ELR (cell line): ENCODE measurements at places on chromosomes 5 and 9.
A peak's percentile ranks its signal among the peaks of the same experiment; 100 is the strongest.

DNA sequence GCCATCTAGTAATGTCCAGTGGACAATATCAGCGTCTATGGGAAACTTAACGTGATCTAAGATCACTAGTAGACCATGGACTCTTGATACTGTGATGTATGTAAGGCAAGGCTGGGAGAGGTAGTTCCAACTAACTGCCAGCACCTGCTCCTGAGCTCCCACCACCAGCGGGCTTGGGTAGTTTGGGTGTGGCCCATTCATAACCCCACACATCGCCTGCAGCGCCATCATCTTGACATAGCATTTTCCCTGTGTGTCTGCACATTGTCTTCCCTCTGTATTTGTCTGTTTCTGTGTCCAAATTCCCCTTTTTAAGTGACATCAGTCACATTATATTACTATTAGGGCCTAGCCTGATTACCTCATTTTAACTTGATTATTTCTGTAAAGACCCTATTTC is 28.1 kb upstream of the GSN start:
- no peak for DNase-seq

GRCh38 chr5:80168388-80169028 is 87.3 kb downstream of the SERINC5 start:
- DNase-seq = no peak

GRCh38 chr9:121505903-121506735 is 6.5 kb upstream of the GGTA1 start:
- DNase-seq = no peak

DNA sequence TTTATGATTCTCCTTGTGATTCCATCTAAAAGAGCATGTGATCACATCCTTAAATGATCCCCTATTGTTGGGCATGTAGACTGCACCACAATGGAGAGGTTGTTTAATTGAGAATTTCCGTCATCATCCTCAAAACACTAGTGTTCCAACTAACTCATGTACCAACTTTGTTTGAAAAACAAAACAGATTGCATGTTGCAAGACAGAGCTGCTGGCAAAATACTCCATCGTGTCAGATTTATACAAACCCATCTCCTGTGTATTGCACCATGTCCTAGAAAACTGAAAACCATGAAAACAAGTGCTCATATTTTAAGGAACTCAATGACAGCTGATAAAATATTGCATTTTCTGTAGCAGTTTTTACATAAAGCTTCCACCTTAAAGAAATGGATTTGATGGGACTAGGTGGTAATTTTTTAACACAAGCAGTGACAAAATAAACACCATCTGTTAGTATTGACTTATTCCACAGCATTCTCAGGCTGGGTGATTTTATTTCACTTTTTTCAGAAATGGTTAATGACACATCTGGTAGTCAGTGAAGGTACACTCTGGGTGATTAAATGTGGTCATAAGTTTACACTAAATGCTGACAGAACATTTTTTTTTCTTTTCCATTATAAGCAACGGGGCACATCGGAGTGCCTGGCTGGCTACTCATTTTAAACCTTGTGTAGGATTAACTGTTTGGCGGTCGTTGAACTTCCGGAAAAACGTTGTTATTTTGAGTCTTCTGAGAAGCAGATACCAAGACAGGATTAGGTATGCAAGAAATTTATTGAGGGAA is 602.9 kb upstream of the WWC1 start:
- DNase-seq = peak; percentile 27

DNA sequence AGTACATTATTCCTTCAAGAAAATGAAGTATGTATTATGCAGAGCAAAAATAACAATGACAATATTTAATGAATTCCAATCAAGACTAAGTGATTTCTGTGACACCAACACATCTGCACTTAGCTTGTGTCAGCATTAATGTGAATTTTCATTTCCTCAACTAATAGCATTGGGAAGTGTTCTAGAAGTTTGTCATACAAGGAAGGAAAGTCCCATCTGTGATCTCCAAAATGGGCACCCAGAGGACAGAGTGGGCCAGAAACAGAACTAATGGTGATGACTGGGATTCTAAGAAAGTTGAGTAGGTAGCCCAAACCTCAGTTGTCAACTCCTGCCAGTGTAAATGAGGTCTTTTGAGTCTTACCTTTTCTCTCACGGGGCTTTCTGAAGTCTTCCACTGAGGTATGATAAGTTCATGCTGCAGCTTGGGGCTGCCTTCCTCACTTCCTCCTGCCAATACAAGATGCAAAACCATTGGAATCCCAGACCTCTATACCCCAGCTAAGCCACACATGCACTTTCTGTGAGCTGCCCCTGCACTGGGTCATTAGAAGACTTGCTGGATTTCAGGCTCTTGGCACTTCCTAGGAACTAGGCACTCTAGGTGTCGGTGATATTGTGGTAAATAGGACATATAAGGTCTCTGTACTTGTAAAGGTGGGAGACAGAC is 4.9 kb downstream of the ADAM19 start:
- DNase-seq = no peak

- DNase-seq = no peak
Observed at GRCh38 chr5:176161431-176161830, 76.8 kb upstream of the SIMC1 start.

- no peak for DNase-seq
Observed at GRCh38 chr9:127662617-127663016, 44.2 kb upstream of the CFAP157 start.

GRCh38 chr5:94469894-94470329 is 148.5 kb downstream of the KIAA0825 start:
- peak; percentile 2 for DNase-seq

DNA sequence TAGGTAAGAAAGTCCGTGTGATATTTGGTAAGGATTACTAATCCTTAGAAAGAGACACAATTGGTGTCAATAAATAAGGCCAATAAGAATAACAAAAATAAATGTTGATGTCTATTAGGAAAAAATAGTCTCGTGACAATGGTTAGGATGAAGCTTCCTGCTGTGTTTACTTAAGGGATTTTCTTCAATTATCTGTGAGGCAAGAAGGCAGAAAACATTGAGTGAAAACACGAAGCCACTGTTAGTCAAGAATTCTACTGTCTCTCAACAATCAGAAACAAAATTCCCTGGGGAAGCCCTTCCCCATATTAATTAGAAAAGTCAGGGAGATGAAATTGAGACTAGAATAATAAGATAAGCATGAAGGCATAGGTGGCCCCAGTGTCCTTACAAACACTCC is 149.0 kb downstream of the SYK start:
- no peak for DNase-seq

DNA sequence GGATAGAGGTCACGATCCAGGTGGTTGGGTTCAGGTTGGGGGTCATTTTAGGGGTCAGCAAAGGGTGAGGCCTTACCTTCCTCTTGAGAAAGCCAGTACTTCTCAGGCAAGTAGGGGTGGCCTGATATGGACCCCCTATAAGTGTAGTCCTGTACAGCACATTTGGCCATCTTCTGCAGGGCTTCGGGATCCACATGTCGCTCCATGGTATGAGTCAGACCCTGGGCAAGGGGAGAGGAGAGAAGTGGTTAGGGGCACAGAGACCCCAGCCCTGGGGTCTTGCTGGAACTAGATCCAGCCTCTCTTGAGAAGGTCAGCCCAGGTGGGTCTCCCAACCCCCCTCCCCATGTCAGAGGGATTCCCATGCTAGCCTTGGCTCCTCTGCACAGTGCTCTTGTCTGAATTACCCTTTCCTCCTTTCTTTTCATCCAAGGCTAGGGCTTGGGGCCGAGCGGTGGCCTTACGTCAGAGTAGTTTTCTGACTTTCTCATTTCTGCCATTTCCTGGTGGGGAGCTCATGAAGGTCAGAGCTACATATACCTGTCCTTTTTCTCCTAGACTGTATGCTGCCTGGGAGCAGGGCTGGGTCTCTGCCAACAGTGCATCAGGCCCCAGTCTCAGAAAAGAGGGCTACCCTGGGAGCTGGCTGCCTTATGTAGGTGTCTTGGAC is 9.0 kb upstream of the MYORG start:
- no peak for DNase-seq

GRCh38 chr5:146965761-146966659 is 87.5 kb upstream of the PPP2R2B start:
- DNase-seq = peak; percentile 76

- DNase-seq = no peak
Observed at GRCh38 chr9:105678163-105678562, 15.9 kb downstream of the TAL2 start.

DNA sequence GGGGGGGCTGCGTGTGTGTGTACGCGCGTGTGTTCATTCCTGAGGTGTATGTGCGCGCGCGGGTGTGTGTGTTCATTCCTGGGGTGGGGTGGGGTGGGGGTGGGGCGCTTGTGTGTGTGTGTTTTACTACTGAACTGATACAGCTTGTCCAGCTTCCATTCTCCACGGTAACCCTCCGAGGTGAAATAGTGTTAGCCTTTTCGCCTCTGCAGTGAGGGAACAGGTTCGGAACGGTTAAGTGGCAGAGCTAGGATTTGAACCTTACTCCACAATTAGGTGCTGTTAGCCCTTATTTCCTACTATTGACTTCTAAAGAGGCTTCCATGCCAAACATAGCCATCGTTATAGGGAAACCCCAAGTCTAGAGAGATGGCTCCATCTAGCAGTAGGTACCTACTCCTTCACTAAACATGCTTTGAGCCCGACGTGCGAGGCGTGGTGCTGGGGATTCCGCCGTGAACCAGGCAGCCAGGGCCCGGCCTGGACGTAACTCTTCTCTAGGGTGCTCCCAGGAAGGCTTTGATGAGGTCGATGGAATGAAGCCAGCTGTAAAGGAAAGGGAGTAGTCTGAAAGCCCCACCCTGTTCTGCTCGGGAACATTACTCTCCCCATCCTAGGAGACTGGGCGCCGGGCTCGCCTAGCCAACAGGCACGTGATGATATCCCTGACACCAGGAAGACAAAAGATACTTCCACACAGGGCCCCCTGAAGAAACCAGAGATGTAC is 782 bp upstream of the SKP1 start:
- DNase-seq = peak; percentile 34

- DNase-seq = peak; percentile 29
Observed at GRCh38 chr9:21902136-21902535, 92.1 kb downstream of the CDKN2A start.

DNA sequence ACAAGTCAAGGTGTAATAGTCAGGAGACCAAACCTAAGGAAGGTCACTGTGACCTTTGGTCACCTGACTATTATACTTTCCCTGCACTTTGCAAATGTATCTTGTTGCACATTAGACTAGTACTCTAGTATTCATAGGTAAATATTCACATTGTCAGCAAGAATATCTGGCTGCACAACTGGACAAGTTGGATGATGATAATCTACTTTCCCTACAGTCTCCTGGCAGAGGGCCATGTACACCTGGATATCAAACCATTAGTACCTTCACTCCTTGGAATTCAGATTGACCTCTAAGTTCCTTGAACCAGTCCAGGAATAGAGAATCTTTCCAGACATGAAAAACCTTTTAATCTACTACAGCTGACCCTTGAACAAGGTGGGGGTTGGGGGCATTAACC is 344.8 kb downstream of the DEPDC1B start:
- no peak for DNase-seq

GRCh38 chr5:375336-375920 is 53.9 kb downstream of the AHRR start:
- DNase-seq = no peak

DNA sequence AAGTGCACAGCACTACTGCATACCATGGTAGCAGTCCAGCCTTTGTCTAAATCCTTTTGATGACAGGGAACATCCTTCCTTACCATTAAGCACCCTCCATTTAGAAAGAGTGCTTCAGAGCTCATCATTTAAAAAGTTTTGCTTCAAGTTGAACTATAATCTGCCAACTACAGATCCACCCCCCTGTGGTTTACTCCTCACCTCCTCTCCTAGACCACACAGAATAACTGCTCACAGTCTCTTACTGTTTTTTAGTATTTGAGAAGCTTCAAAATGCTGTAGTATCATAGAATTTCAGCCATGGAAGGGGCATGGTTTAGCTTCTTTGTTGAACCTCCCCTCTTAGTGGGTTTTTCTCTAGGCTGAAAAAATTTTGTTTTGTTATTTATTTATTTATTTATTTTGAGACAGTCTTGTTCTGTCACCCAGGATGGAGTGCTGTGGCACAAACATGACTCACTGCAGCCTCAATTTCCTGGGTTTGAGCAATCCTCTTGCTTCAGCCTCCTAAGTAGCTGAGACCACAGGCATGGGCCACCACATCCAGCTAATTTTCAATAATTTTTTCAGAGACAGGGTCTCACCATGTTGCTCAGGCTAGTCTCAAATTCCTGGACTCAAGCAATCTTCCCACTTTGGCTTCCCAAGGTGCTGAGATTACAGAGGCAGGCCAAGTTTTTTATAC is 384.3 kb upstream of the RFX3 start:
- DNase-seq = peak; percentile 26

DNA sequence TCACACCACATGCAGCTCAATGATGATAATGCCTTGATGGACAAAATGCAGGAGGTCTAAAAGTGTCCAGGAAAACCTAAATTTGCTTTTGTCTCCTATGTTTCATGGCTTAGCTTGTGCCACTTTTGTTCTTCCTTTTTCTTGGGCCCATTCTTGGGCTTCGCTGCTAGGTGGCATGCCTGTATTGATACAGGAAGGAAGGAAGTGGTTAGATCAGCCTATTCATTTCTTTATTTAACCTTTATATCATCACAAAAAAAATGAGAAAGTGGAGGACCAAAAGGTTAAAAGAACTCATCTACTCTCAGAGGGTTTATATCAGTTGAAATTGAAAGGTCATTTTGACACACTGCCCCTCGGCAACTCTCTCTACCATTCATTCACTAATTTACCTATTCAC is 260.2 kb downstream of the ARHGAP26 start:
- DNase-seq = no peak

DNA sequence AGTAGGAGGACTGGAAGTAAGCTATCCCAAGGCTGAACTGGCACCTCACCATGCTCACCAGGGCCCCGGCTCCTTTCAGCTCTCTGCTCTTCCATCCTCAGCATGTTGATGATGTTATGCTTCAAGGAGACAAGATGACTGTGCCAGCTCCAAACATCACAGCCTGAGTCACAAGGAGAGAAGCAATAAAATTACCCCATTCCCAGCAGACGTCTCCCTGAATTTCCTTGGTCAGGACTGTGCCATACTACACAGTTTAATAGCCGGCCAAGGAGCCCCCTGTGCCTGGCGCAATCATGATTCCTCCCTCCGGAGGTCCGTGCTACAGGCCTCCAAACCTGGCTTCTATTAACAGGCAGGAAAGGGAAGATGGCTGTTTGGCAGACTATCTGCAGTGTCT is 51.2 kb upstream of the ROR2 start:
- peak; percentile 46 for DNase-seq

DNA sequence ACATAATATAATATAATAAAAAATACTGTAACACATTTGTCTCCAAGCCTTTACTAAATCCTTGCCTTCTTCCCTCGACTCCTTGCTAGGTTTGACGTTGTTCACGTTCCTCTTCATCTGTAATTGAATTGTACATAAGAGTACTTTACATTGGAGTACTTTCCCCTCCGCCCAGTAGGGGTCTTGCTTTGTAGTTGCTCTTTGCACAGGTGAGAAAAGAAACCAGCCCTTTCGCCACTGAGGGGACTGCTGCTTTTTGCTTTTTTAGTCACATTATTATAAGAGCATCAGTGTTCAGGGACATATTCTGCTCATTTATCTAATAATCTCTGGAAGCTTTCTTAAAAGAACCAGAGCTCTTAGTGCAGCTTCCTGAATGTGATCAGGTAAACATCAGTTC is 115.0 kb downstream of the CETN3 start:
- DNase-seq = no peak

GRCh38 chr5:13957032-13957645 is 12.7 kb upstream of the DNAH5 start:
- peak; percentile 80 for DNase-seq

- DNase-seq = no peak
Observed at GRCh38 chr9:119839888-119840287, 470.7 kb upstream of the BRINP1 start.

- no peak for DNase-seq
Observed at GRCh38 chr5:173670130-173670651, 53.7 kb upstream of the BOD1 start.
